ENCODE measurements at places on chromosomes 12 and 14.

GRCh38 chr14:39454906-39455539 is 22.8 kb upstream of the FBXO33 start:
- DNase-seq = no peak

- no peak for DNase-seq
Observed at GRCh38 chr12:115609347-115609746, 668.1 kb downstream of the MED13L start.

GRCh38 chr12:70759161-70759918 is 122.1 kb upstream of the PTPRB start:
- no peak for DNase-seq

- no peak for DNase-seq
Observed at GRCh38 chr14:21026988-21027315, 2.1 kb upstream of the NDRG2 start.

- DNase-seq = no peak
Observed at GRCh38 chr14:102565331-102565887, 27.0 kb upstream of the RCOR1 start.

DNA sequence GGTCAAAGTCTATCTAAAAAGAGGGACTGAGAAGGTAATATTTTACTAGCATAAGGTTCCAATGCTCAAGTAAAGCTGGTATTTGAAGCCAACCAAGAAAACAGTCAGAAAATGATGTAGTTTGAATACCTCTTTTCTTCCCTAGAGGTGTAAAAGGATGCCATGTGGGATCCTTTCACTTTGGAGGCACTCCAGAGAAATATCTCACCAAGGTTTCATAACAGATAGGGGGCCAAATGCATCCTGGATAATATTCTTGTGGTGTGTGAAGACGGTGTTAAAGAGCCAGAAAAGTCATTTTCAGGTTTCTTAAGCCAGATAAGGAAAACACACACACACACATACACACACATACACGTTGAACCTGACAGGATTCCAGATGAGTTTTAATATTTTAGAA is 136.1 kb upstream of the PRKD1 start:
- DNase-seq = no peak

GRCh38 chr12:130617219-130617618 is 98.9 kb downstream of the RIMBP2 start:
- DNase-seq = no peak

DNA sequence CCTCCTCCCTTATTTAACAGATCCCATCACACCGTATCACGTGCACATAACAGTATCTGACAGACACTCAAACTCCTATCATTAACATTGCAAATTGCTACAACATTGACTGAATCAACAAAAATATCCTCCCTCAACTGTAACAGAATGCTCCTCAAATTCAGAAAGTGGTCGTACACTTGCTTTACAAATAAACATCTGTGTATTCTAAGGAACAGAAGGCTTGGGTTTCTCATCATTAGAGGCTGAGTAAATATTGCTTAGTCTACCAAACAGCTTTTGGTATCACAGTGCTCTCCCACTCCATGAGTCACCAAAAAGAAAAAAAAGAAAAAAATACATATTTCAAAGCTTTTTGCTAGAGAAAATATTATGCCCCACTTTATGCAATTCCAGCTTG is 23.9 kb downstream of the FERMT2 start:
- DNase-seq = no peak
